Adipocyte (in vitro differentiated cells): ENCODE measurements at places on chromosomes 5 and 9.

DNA sequence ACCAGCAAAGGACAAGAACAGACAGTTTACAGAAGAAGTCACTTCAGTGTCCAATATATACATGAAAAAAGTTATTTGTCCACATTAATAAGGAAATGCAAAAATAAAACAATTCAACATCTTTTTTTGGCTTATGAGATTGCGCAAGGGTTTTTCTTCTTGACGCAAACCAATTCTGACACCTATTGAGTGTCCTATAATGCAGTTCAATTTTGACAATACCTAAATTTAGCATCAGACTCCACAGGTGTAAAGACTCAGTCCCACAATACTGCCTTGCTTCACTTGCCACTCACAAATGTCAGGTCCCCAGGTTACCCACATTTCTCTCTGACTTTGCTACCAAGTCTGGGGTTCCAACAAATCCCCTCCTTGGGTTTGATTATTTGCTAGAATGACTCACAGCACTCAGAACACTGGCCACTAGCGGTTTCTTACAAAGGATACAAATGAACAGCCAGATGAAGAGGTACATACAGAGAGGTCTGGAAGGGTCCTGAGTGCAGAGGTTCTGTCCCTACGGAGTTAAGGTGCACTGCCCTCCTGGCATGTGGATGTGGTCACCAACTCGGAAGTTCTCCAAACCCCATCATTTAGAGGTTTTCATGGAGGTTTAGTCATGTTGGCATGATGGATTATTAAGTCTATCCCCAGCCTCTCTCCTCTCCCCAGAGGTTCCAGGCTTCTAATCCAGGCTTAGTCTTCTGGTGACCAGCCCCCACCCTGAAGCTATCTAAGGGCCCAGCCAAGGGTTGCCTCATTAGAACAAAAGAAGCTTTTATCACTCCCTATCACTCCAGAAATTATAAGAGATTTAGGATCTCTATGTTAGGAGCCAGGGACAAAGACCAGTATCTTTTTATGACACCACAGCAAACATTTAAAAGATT lies 27.0 kb upstream of the SLC22A5 start:
- peak; percentile 37 for DNase-seq

GRCh38 chr5:104218200-104218599 lies 655.6 kb upstream of the NUDT12 start:
- no peak for DNase-seq

- DNase-seq, result no peak
Measured at GRCh38 chr9:71136696-71137095, 15.3 kb upstream of the TRPM3 start.

DNA sequence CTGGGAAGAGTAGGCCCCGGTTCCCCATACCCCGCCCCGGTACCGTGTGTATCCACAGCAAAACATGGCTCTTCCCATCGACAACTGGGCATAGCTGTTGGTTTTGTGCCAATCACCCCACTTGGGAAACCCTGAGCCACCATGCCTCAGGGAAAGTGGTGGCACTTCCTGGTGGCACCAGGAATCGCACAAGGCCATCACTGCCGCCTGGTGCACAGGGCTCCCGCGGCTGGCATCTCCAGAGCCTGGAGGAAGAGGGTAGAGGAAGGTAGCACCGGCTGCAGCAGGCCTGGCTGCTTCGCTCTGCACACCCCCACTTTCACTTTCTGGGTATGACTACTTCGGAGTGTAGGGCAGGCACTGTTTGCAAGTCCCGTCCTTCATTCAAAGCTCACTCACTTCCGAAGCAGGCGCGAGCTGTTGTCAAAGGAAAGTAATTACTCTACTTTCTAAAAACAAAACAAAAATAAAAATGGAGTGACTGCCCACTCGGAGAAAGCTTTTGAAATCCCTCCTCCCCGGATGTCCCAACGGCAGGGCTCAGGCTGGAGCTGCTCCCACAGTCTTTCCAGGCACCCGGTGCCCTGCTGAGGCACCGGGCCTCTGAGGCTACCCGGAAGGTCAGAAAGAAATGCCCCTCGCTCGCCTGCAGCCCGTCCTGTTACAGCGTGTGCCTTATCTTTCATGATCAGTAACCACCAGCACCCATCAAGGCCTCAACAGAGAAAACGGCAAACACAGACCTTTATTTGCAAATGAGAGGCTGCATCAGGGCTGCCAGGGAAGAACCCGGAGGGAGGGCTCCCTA lies 2.0 kb downstream of the BRD3 start:
- DNase-seq, result peak; percentile 62

GRCh38 chr9:127129718-127130085 lies 7.3 kb upstream of the ANGPTL2 start:
- DNase-seq, result no peak

DNA sequence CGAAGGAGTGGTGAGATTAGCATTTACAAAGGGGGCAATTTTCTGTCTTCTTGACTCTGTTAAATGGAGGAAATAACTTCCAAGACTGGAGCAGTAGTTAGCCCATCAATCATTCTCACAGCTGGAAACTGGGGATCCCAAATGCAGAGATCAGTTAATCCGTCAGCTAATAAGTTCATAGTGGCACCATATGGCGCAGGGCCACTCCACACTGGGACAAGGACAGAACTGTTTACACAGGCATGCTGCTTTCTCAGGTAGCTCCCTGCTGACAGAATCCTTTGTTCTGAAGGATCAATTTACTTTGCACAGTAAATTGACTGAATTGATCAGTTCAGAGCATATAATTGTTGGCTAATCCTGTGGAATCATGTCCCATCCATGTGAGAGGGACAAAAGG lies 395.7 kb downstream of the TMEM161B start:
- no peak for DNase-seq

GRCh38 chr5:72951671-72952468 lies 4.0 kb upstream of the FCHO2 start:
- DNase-seq, result peak; percentile 77

GRCh38 chr5:18197734-18198133 lies 563.5 kb downstream of the TAF11L14 start:
- DNase-seq, result no peak

DNA sequence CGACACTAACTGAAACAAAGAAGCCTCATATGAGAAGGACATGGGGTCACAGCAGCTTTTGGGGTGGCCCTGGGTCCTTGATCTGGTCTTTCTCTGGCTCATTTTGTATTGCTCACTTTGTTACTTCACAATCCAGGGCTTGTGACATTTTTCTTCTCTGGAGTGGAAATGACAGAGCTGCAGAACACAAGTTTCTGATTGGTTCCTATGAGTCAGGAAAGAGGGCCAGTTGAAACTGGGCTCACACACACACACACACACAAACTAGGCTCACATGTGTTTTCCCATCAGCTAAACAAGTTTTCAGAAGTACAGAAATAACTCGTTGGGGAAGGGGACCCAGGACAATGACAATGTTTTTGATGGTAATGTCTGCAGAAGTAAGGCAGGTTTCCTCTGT lies 54.3 kb downstream of the TMC1 start:
- no peak for DNase-seq

GRCh38 chr5:152994033-152994680 lies 496.3 kb upstream of the GRIA1 start:
- DNase-seq, result no peak

- DNase-seq, result peak; percentile 97
Measured at GRCh38 chr5:160165137-160166068, 46.2 kb upstream of the PWWP2A start.

DNA sequence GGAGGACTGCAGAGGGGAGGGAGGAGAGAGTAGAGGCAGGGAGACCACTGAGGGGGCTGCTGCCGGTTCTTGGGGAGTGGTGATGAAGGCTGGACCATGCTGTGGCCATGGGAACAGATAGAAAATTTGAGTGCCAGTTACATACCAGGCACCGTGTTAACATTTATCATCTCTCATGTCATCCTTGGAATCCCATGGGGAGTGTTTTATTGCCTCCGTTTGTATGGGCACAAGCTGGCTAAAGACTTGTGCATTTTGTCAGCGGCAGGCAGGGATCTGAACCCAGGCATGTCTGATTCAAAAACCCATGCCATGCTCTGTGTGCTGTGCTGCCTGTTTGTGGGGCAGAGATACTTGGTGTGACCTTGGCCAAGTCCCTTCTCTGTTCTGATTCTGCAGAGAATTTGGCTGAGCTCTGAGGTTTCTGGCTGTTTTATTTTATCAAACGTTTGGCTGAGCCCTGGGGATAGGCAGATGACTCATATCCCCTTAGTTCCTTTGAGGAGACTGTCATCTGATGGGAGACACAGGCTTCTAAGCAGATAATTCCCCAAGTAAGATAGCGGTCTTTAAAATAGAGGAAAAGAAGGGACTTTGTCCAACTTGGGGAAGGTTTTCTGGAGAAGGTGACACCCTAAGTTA lies 22.2 kb downstream of the COL27A1 start:
- peak; percentile 60 for DNase-seq

- no peak for DNase-seq
Measured at GRCh38 chr5:131112424-131112823, 52.6 kb downstream of the HINT1 start.

GRCh38 chr9:128203024-128203706 lies at the start of gene DNM1:
DNM1 (plus strand) TSS chr9:128203379; CDS start chr9:128203471, 92 bp downstream.
- DNase-seq, result peak; percentile 86

DNA sequence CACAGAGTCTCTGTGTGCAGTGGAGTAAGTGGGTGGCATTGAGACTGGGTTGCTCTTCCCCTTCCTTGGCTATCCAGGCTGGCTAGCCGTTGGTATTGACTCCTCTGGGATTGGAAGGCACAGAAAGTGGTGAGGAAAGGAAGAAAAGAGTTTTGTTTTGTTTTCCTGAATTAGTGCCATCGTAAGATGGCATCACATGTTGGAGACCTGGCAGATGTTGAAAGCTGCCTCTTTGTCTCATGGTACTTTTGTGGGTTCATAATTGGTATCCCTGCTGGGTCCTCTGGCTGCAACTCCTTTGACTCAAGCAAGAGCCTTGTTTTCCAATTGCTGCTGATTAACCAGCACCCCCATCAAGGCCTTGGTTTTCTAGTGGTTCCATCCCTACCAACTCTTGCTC lies 293.8 kb downstream of the PDE4D start:
- DNase-seq, result no peak

DNA sequence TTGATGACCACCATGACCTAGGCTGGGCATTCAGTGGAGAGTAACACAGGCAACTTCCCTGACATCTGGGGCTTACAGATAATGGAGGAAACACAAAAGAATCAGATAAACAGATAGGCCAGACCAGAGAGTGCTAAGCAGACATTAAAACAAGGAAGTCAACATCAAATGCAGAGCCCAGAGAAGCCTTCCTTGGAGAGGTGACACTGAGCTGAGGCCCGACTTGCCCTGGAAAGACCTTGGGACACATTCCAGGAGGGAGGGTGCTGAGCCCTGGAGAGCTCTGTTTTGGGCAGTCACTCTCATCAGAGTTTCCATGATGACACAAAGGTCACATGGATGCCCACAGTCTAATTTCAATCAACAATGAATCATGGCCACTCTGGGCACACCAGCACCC lies 31.9 kb upstream of the C5orf58 start:
- DNase-seq, result no peak

DNA sequence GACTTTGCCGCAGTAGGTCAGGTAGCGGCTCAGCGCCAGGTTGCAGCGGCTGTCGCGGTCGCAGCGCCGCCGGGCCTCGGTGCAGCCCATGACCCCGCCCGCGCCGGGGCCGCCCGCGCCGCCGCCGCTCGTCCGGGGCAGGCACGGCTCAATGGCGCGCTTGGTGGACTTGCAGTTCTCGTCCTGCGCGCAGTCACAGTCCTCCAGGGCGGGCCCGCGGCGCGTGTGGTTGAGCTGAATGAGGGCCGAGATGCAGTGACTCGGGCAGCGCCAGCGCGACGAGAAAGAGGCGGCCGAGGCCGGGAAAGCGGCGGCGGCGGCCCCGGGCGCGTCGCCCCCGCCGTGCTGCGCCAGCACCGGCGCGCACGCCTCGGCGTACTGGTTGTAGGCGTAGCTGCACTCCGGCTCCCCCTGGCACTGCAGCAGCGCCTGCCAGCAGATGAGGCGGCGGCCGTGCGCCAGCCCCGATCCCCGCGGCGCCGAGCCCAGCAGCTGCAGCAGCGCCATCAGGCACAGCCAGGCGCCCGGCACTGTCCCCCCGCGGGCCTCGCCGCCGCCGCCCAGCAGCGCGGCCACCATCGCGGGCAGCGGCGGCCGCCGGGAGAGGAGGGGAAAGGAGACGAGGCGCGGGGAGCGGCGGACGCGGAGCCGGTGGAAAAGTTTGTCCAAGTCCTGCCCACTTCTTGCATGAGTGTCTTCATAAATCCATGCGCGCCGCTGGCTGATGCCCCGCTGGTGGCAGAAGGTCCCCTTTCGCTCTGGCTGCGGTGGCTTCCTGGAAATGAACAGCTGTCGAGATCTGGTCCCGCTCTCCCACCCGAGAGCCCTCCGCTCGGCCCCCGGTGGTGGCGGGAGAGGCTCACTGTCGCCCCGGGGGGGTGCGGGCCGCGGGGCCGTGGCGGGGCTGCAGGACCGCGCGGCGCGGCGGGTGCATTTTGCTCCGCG lies 833 bp downstream of the GAS1 start:
- DNase-seq, result peak; percentile 73

GRCh38 chr5:21680196-21680595 lies 1172.9 kb downstream of the CDH12 start:
- peak; percentile 71 for DNase-seq

DNA sequence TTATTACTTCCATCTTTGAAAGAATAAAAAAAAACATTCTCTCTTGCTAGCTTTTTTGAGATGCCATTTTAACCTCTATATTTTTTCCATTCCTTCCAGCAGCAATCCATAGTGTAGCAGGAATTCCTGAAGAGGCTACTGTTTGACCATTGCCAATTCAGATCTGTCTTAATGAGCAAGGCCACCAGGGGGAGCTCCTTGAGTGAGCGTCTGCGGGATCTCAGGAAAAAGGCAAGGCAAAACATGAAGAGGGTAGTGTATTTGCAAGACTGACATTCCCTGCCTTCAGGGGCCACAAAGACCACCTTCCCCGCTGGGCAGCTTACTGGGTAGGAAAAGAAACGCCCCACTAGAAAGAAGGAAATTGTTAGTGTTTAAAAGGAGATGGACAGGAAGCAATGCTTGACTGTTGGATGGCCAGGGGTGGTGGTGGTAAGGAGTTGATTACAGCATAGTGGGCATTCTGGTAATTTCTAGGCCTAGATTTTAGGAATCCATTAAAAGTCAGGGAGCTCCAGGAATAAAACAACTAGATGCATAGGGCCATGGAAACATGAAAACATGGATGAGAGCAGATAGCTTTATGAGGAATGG lies 206.6 kb upstream of the HAPLN1 start:
- peak; percentile 81 for DNase-seq

GRCh38 chr5:151966046-151966445 lies 41.4 kb upstream of the GLRA1 start:
- DNase-seq, result no peak

- peak; percentile 14 for DNase-seq
Measured at GRCh38 chr5:158212917-158213316, 354.0 kb upstream of the CLINT1 start.

- DNase-seq, result no peak
Measured at GRCh38 chr5:175737481-175737880, 79.6 kb downstream of the HRH2 start.
